Fibroblast of lung (primary cell): ENCODE measurements at places on chromosomes 1 and 21.
A peak's percentile ranks its signal among the peaks of the same experiment; 100 is the strongest.

DNA sequence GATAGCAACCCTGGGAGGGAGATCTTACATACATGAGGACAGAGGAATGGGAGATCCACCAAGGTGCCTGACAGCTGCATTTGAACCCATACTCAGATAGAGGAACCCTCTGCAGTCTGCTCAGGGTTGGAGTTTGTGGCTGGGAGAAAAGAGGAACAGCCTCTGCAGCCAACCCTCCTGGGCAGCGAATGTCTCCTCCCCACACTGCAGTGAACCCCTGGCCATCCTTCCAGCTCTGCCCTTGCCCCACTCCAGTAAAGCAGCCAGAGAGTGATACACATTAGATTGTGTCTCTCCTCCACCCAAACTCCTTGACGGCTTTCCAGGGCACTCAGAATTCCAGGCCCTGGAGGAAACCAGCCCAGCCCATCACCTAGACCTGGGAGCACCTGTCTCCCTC is 137.7 kb downstream of the RUNX1 start:
- no peaks in the 10 kb centered on the region for H3K27me3 ChIP-seq
- no peaks in the 10 kb centered on the region for H3K36me3 ChIP-seq
- no peak overlapping the region for H3K27ac ChIP-seq
- peaks cover 26% of the 10 kb centered on the region for H3K4me1 ChIP-seq
- DNase-seq, result no peak
- H3K4me3 ChIP-seq, result no peak overlapping the region

- no peaks in the 10 kb centered on the region for H3K36me3 ChIP-seq
- no peaks in the 10 kb centered on the region for H3K27me3 ChIP-seq
- no peak overlapping the region for H3K4me3 ChIP-seq
Observed at GRCh38 chr1:78758506-78758905, 108.9 kb downstream of the IFI44 start.

- H3K4me1 ChIP-seq, result peaks cover 14% of the 10 kb centered on the region
- H3K4me3 ChIP-seq, result no peak overlapping the region
- no peaks in the 10 kb centered on the region for H3K27me3 ChIP-seq
- H3K36me3 ChIP-seq, result no peaks in the 10 kb centered on the region
- DNase-seq, result no peak
Observed at GRCh38 chr1:53449693-53450092, 9.5 kb upstream of the DMRTB1 start.

DNA sequence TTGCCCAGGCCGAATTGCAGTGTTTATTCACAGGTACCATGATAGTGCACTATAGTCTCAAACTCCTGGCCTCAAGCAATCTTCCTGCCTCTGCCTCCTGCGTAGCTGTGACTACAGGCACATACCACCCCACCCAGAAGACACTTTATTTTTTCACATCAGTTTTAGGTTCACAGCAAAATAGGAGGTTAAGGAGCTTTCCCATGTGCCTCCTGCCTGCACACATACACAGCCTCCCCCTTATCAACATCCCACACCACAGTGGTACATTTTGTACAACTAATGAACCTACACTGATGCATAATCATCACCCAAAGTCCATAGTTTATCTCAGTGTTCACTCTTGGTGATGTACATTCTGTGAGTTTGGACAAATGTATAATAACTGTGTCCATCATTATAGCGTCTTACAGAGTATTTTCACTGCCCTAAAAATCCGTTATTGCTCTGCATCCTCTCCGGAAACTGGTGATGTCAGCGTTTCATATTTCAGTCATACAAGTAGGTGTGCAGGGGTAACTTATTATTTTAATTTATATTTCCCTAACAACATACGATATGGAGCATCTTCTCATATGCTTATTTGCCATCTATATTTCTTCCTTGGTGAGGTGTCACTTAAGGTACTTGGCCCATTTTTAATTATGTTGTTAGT is 23.2 kb downstream of the OR13G1 start:
- no peaks in the 10 kb centered on the region for H3K36me3 ChIP-seq
- DNase-seq, result no peak
- H3K27ac ChIP-seq, result no peak overlapping the region
- H3K4me1 ChIP-seq, result no peaks in the 10 kb centered on the region

DNA sequence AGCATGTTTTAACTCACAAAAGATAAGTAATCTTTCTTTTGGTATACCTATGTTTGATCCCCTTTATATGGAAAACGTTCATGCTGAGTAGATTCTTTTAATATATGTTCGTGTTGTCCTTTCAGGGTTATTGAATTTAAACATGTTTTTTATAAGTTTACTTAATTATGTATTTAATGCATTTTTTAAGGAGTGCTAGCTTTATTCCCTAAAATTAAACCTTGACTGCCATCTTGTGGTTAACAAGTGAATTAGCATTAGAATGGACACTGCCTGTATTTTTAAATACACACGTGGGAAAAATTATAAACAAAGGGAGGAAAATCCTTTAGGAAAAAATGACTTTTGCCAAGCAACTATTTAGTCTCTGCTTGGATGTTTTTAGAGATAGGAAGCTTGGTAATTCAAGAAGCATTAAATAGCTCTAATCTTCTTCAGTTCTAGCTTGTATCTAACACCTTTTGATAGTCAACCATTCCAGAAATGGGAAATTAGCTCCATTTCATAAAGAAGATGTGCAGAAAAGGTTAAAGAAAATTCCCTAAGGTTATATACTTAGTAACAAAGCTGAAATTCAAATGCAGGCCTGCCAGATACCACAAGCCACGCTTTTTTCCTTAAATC is 43.0 kb downstream of the UBE2U start:
- DNase-seq, result peak; percentile 74
- H3K27me3 ChIP-seq, result no peaks in the 10 kb centered on the region
- H3K4me1 ChIP-seq, result peaks cover 4% of the 10 kb centered on the region
- H3K4me3 ChIP-seq, result no peak overlapping the region

GRCh38 chr1:179478370-179478769 is 97.4 kb downstream of the NPHS2 start:
- H3K36me3 ChIP-seq, result no peaks in the 10 kb centered on the region
- no peaks in the 10 kb centered on the region for H3K27me3 ChIP-seq
- no peaks in the 10 kb centered on the region for H3K4me1 ChIP-seq
- DNase-seq, result no peak
- H3K27ac ChIP-seq, result no peak overlapping the region

- peaks cover 13% of the 10 kb centered on the region for H3K4me1 ChIP-seq
- peak; percentile 75 for DNase-seq
- no peaks in the 10 kb centered on the region for H3K36me3 ChIP-seq
- H3K4me3 ChIP-seq, result no peak overlapping the region
Observed at GRCh38 chr1:12153181-12153785, 13.5 kb upstream of the TNFRSF1B start.

DNA sequence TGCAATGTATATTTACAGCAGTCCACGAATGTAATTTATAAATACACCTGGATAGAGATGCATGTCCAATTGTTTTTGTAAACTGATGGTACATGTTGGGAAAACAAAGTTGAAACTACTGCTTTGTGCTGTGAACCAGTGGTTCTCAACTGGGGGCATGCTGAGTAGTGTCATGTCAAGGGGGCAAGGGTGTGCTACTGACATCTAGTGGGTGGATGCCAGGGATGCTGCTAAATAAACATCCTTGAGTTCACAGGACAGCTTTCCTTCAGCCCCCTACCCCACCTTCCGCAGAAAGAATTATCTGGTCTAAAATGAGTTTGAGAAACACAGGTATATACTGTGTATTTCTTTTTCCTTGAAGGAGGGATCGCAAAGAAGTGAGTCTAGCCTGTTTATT is 95.9 kb downstream of the RASAL2 start:
- no peaks in the 10 kb centered on the region for H3K36me3 ChIP-seq
- H3K27ac ChIP-seq, result no peak overlapping the region
- no peak overlapping the region for H3K4me3 ChIP-seq
- H3K4me1 ChIP-seq, result peaks cover 2% of the 10 kb centered on the region
- H3K27me3 ChIP-seq, result no peaks in the 10 kb centered on the region
- DNase-seq, result no peak

DNA sequence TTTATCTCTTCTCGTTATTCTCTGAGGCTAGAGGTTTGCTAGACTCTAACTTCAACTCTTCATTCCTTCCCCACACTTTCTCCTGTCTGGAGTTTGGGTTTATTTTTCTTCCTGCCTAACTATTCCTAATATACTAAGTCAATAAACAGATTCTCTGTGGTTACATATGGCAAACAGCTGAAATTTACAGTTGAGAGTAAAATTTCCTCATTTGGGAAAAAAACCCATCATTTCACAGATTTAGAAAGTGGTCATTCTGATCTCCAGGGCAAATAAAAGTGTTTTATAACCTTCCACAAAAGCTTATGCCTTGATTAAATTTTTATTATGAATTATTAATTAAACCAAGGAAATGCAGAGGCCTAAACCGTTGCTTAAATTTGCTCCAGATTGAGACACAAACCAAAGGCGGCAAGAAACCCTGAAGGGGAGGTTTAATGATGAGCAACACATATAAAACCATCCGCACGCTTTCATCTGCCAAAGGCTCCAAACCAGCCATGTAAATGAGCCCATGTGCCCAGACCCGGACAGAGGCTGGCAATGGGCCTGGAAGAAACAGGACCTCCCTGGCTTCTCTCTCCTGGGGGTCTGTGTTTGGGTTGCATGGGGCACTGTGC is 201.7 kb upstream of the LMO4 start:
- no peaks in the 10 kb centered on the region for H3K27me3 ChIP-seq
- peaks cover 8% of the 10 kb centered on the region for H3K4me1 ChIP-seq
- peak; percentile 28 for DNase-seq
- no peak overlapping the region for H3K27ac ChIP-seq

- no peaks in the 10 kb centered on the region for H3K4me1 ChIP-seq
- no peak for DNase-seq
- no peaks in the 10 kb centered on the region for H3K36me3 ChIP-seq
- H3K4me3 ChIP-seq, result no peak overlapping the region
- H3K27ac ChIP-seq, result no peak overlapping the region
- peaks cover 9% of the 10 kb centered on the region for H3K27me3 ChIP-seq
Observed at GRCh38 chr1:116428576-116428975, 55.5 kb downstream of the ATP1A1 start.

DNA sequence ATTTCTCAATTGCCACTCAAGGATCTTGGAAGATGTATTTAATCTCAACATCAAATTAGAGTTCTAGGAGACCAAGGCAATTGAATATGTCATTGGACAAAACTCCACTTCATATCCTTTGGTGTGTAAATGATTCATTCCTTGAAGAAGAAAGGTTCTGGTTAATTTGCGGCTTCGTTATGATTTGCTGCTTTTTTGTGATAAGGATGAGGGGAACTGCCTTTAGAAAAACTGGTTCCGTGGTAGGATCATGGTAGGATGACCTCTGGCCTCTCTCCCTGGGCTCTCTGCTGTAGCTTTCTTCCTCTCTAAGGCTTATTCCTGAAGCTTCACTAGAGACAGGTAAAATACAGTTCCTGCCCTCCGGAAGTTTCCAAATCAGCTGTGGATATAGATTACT is 51.5 kb upstream of the ERRFI1 start:
- no peaks in the 10 kb centered on the region for H3K27me3 ChIP-seq
- H3K4me1 ChIP-seq, result peaks cover 10% of the 10 kb centered on the region
- H3K36me3 ChIP-seq, result no peaks in the 10 kb centered on the region
- no peak overlapping the region for H3K4me3 ChIP-seq

DNA sequence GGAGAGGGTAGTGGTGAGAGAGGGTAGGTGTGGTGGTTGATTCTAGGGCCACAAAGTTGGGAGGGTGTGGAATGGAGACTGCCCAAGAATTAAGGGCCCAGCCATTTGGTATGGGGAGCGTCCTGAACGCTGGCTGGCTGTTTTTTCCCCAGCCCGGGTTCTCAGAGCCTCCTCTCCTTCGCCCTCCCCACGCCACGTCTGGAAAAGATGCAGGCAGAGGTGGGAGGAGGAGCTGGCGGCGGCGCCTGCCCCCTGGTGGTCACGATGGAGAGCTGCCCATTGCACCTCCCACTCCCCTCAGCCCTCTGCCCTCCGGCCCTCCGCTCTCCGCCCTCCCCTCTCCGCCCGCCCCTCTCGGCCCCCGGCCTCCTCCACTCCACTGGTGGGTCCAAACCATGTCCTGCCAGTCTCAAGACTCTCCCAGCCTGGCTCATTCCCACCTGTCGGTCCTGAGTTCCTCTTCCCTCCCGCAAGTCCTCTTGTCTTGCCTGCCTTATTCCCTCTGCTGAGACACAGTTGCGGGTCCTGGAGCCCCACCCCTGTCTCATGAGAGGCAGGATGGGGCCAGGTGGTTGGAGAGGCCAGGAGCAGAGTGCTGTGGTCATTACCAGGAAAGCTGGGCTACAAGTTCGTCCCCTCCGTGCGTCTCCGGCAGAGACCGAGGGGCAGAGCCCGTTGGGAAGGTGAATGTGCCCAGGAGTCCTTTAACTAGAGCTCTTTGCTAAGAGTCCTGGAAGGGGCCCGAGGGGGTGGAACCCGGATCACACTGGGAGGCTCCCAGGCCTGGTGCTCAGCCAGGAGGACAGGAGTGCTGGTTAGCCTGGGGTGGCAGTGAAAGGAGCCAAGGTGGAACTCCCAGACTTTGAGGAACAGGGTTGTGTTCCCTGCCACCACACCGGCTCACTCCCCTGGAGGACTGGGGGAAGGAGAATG is 22.6 kb downstream of the ETNK2 start:
- no peak overlapping the region for H3K4me3 ChIP-seq
- peaks cover 19% of the 10 kb centered on the region for H3K4me1 ChIP-seq
- H3K27me3 ChIP-seq, result no peaks in the 10 kb centered on the region
- peak; percentile 59 for DNase-seq
- H3K27ac ChIP-seq, result no peak overlapping the region

GRCh38 chr1:152408664-152409063 is 5.4 kb downstream of the CRNN start:
- H3K4me1 ChIP-seq, result no peaks in the 10 kb centered on the region
- no peak overlapping the region for H3K27ac ChIP-seq
- no peaks in the 10 kb centered on the region for H3K36me3 ChIP-seq
- no peaks in the 10 kb centered on the region for H3K27me3 ChIP-seq
